Cortex of kidney (tissue), 1 donor: ENCODE measurements at places on chromosomes 11 and 22.

GRCh38 chr22:41920271-41920976 lies 5.5 kb upstream of the SHISA8 start:
- no peak for DNase-seq

DNA sequence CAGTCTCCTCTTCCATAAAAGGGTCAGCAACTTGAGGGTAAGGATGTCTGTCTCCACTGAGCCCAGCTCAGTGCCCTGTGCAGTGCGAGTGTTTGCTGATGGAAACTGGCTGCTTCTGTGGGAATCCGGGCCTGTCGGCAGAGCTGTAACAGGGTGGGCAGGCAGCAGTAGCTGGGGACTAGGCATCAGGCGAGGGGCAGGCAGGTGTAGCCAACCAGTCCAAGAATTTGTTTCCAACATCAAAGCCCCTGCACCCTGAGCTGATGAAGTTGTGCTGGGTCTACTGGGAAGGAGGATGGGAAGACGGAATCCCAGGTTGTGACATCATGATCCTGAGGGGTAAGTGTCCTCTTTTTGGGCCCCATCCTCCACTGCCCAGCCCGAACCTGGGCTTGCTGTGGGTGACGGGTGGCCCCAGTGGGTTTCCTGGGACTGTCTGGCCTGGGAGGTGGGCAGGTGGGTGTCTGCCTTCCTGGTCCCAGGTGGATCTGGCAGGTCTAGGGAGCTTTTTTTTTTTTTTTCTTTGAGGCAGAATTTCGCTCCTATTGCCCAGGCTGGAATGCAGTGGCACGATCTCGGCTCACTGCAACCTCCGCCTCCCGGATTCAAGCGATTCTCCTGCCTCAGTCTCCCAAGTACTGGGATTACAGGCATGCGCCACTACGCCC lies 11.0 kb downstream of the SLC29A2 start:
- DNase-seq: no peak

GRCh38 chr11:15826826-15827225 lies 529.5 kb downstream of the SOX6 start:
- DNase-seq: no peak

DNA sequence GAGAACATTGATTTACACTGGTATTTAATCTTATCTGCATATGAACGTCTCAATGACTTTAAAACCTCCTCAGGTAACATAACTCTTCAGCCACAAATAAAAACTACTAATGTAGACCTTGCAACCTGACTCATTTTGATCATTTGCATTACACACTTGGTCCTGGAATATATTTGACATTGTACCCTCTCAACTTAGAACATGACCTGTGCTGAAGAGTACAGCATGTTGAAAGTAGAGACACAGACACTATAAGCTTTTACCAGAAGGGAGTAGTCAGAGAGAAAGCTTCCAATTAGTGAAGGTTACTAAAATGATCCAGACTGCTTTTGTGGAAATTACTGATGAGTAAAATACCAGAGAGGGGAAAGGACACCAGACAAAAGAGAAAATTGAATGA lies 390.6 kb upstream of the ANO3 start:
- DNase-seq: no peak

- DNase-seq: no peak
Measured at GRCh38 chr22:39279170-39279850, 34.5 kb upstream of the PDGFB start.

DNA sequence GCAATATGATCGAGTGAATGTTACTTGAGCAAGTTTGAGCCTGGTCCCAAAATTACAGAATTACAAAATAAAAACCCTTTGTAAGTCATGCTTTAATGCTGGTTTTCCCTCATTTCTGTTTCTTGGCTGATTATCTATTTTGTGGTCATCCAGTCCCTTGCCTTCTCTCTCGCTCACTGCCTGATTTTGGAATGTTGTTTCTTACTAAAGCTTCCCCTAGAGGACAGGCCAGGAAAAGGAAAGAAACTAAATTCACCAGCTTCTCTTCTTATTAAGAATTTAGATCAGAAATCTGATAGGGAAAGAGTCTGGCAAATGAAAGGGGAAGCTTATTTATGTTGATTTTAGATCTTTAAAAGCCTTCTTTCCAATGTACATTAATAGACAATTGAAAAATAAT lies 16.6 kb upstream of the BDNF start:
- no peak for DNase-seq

GRCh38 chr22:46090631-46091201 lies 59.6 kb upstream of the PPARA start:
- no peak for DNase-seq

GRCh38 chr11:65479184-65480145 lies 19.4 kb upstream of the MALAT1 start:
- no peak for DNase-seq

DNA sequence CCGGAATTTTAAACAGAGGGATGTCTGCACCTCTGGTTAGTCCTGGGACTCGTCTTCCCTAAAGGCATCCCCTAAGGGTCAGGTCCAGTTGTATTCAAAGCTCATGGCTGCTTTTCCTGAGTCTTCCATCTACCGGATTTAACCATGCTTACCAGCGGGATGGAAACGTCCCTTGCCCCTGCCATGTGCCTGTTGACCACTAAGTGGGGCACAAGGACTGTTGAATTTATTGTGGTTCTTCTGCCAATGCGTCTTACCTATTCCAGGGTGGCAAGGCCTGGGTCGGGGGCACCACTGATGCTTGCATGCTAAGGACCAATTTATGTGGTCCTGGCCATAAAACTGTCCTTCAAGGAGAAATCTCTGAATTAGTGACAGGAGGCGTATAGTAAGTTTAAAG lies 25.6 kb downstream of the ANKRD42 start:
- no peak for DNase-seq

GRCh38 chr22:49783036-49783746 lies 44.5 kb downstream of the BRD1 start:
- no peak for DNase-seq

- DNase-seq: no peak
Measured at GRCh38 chr22:49147617-49148175, 680.0 kb downstream of the BRD1 start.

GRCh38 chr11:504053-504993 lies 2.7 kb downstream of the RNH1 start:
- DNase-seq: no peak

- no peak for DNase-seq
Measured at GRCh38 chr11:107769189-107769588, 57.3 kb upstream of the SLN start.

DNA sequence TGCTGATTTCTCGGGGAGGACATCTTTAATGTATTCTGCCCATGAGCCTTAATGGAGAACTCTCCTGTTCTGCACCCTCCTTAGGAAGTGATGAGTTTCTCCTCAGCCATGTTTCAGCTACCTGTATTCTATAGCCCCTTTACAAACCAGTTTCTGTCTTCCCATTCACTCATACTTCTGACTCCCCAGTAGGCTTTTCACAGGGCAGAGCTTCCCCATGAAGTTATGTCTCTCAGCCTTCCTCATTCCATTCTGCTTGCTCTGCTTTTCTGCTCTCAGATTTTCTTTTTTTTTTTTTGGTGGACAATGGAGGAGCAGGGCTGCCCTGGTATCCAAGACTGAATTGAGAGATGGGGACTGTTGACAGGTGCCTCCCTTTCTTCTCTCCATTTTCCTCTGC lies 4.3 kb upstream of the OR52R1 start:
- DNase-seq: no peak

- DNase-seq: no peak
Measured at GRCh38 chr11:114167771-114168448, 108.4 kb downstream of the ZBTB16 start.

DNA sequence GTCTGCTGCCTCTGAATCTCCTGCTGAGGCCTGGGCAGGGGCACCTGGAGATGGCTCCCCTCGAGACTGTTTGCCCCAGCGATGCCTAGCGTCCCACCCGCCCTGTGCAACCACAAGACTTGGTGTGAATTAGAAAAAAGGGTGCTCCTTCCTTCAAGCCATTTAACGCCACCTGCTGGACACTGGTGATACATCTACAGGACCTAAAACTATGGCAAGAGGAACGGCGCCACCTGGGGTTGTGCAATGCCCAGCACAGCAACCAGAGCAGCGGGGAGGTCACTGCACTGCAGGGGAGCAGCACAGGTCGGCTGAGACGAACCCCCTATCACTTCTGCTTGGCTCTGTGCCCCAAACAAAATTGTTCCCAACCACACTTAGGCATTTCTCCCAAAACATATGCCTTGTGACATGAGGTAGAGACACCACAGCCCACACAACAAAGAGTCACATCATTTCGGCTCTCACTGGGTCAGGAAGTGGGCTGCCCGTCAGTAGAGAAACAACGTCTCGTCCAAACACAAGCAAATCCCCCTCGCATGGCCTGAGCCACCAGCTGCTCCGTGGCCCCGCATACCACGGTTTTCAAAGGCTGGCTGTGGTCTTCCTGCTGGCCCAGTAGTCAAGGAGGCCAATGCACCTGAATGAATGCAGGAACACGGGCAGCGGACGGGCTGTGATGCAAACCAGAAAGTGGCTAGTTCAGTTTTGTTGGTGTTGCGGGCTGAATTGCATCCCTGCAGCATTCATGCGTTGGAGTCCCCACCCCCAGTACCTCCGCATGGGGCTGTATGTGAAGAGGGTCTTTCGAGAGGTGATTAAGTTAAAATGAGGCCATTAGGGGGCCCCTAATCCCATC lies 171.9 kb downstream of the SHANK2 start:
- no peak for DNase-seq

- no peak for DNase-seq
Measured at GRCh38 chr22:19880786-19881569, 26.3 kb upstream of the GNB1L start.

DNA sequence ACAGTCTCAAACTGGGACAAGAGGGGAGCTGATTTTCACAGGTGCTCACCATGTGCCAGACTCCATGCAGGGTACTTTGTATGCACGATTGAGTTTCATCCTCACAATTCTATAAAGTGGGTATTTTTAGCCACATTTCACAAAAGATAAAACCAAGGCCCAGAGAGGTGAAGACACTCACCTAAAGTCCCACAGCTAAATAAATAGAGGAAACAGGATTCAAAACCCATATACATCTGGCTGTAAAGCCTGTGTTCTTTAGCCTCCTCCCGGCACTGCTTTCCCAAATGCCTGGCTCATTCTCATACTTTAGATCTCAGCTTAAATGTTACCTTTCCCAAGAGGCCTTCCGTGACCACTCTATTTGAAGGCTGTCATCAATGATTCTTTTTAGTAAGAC lies 13.2 kb upstream of the KCTD14 start:
- DNase-seq: no peak

- DNase-seq: no peak
Measured at GRCh38 chr11:23087407-23087806, 227.1 kb upstream of the CCDC179 start.

DNA sequence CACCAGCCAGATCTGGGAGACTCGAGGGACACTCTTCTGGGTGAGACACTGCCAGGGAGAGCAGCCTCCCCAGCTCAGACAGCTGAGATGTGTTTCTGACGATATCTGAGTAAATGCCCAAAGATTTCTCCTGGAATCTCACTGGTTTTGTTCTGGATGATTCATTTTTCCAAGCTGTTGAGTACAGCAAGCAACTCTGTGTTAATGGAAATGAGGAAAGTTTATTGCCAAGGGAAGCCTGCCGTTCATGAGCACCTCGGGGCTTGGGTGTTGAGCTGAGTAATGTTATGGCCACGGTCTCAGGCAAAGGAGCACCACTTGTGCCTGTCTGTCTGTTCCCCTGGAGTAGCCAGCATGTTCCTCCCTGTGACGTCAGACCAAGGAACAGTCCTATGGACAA lies 1132.4 kb downstream of the BRD1 start:
- DNase-seq: no peak

- no peak for DNase-seq
Measured at GRCh38 chr11:40030867-40031266, 1428.6 kb downstream of the LRRC4C start.

- no peak for DNase-seq
Measured at GRCh38 chr11:58745705-58746364, 14.1 kb upstream of the GLYAT start.

DNA sequence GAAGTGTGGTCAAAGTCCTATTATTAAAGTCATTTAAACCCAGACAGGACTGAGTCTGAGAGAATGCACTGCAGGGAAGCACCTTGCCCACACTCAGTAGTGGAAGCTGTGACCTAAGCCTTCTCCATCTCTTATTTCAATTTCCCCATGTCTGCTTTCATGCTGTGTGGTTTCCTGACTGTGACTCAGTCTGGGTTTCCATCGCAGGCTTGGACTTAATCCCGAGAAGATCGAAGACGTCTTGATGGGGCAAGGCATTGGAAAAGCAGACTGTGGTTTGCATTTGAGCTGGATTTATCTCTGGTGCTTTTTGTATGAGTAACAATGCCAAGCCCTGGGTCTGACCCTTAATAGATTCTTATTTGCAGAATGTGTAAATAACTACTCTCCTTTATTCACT lies 238.9 kb downstream of the NTM start:
- no peak for DNase-seq

- DNase-seq: no peak
Measured at GRCh38 chr11:46281371-46281831, 3.9 kb downstream of the CREB3L1 start.

DNA sequence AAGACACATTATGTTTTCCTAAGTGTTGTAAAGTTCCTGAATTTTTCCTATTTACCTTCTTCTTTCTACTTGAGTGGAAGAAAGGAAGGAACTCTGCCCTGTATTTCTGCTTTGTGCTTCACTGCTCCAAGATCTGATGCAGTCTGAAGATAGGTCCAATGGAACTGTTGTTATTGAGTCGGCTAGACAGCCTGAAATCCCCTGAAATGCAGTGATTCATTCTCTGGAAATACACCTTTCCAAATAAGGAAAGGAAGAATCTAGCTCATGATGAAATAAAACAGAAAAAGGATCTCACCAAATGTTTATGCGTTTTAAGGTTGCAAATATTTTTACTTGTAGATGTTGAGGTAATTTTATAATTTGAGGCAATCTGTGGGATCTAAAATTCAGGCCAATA lies 322.8 kb downstream of the GUCY1A2 start:
- DNase-seq: no peak

DNA sequence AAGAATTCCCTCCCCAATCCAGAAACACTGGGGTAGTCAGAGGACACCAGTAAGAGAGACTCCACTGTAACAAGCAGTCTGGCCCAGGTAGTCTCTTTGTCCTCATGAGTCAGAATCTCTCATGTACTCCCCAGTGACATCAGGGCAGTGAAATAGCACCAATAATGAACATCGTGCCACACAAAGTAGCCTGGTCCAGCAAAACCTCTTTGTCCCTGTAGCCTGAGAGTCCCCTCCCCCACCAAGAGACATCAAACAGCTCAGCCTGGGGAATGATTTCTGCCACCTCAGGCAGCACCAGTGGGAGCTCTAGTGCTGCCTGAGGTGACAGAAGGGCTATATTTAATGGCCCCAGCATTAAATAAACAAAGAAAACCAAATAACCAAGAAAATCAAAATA lies 88.1 kb downstream of the SBF2 start:
- DNase-seq: no peak

GRCh38 chr22:28792491-28793383 lies 7.6 kb downstream of the XBP1 start:
- no peak for DNase-seq

- DNase-seq: no peak
Measured at GRCh38 chr11:7347611-7348431, 96.1 kb downstream of the SYT9 start.
